ENCODE measurements at places on chromosomes 4 and X.

GRCh38 chr4:177485528-177485927 lies 43.3 kb upstream of the AGA start:
- no peak for DNase-seq

GRCh38 chr4:183242291-183242690 lies 77.8 kb downstream of the CLDN22 start:
- DNase-seq, result no peak

DNA sequence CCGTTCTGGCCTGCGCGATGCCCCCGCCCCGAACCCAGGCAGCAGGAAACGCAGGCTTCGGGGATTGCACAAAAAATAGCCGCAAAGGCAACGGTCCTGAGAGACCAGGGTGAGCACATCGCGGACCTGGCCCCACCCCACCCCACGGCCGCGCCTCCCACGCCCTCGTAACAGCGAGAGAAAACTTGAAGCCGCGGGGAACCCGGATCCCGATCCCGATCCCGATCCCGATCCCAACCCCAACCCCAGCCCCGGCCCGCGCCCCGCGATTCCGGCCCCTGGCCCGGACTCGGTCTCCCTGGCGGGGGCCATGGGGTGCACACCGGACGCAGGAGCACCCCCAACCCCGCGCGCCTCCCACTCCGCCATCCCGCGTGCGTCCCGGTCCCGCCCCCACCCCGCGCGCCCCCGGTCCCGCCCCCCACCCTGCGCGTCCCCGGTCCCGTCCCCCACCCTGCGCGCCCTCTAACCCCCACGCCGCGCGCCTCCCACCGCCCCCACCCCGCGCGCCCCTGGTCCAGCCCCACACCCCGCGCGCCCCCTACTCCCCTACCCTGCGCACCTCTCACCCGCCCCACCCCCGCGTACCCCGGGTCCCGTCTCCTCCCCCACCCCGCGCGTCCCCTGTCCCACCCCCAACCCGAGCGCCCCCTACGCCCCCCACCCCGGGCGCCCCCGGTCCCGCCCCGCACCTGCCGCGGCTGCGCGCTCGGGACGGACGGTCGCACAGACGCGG lies 29.0 kb downstream of the NOP14 start:
- DNase-seq, result no peak

GRCh38 chr4:83989835-83990234 lies 453.9 kb downstream of the GPAT3 start:
- no peak for DNase-seq

DNA sequence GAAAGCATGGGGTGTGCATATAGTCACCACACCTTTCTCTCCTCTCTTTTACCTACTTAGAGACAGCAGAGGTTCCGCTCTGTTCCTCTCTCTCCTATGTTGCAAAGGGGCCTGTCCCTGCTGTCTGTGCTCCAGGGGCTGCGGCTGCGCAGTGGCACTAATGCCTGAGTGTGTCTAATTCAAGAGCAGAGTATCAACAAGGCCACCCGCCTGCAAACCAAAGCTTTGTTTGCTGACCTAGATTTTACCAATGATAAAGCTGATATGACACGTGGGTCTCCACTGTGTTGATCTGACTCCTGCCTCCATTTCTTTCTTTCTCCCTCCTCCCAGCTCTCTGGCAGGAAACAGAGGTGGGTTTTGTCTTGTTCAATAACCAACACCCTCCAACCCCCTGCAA lies 74.9 kb downstream of the NSG1 start:
- DNase-seq, result no peak

DNA sequence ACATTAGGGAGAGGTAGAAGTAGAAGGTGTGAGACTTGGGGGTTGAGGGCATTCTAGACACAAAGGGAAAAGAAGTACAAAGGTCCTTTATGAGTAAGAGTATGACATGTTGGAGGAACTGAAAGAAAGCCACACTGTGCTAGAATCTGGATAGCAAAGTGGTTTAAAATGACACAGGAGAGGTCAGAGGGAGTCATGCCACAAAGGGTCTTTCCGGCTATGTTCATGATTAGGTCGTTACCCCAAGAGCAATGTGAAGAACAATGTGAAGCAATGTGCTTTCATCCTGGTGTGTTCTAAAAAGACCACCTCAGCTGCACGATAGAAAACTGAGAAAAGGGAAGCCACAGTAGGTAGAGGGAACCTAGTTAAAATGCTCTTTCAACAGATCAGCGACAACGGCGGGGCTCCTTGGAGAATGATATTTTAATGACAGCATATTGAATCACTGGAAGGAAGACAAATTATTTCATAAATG lies 29.2 kb downstream of the SMIM14 start:
- DNase-seq, result no peak

DNA sequence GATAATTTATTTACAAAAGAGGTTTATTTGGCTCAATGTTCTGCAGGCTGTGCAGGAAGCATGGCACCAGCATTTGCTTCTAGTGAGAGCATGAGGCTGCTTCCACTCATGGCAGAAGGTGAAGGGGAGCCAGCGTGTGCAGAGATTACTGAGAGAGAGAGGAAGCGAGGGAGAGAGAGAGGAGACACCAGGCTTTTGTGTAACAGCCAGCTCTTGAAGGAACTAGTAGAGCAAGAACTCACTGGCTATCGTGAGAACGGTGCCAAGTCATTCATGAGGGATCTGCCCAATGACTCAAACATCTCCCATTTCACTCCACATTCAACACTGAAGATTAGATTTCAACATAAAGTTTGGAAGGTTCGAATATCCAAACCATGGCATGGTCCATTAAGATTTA lies 12.7 kb downstream of the GUCY1A1 start:
- DNase-seq, result no peak

- DNase-seq, result no peak
Measured at GRCh38 chr4:184437565-184438265, 36.6 kb downstream of the IRF2 start.

GRCh38 chrX:29587107-29587506 lies 628.3 kb upstream of the MAGEB2 start:
- no peak for DNase-seq

GRCh38 chr4:76300012-76300411 lies 6.5 kb upstream of the STBD1 start:
- no peak for DNase-seq

DNA sequence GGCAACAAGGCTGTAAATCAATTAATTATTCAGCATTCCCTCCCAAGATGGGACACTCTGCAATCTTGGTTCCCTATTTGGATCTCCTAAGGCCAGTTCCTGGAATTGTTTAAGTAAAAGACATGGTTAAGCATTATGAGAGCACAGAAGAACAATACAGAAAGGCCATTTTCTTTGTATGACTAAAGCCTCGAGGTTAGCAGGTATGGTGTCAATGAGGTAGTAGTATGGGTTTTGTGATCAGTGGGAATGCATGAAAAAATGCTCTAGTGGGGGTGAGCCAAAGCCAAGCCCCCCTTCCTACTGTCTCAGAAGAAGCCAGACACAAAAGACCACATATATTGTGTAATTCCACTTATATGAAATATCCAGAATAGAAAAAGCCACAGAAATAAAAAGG lies 61.7 kb upstream of the S100G start:
- no peak for DNase-seq

- DNase-seq, result no peak
Measured at GRCh38 chr4:3709846-3710441, 56.2 kb upstream of the ADRA2C start.

DNA sequence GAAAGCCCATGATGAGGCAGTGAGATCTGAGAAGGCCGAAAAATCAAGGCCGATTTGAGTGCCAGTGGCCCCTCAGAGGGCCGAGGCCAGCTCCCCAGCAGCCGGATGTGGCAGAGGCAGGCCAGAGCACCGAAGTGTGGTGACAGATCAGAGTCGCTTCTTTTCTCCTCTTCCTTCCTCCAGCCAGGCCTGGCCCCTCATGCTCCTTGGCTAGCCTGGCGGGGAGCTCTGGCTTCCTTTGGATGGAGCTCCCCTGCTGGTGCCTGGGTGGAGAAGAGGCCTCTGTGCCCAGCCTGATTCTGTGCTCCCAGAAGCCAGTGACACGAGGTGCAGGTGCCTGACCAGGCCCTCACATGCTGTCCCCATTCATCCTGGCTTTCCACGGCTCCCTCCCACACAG lies 127.2 kb upstream of the PABPC4L start:
- DNase-seq, result no peak

- no peak for DNase-seq
Measured at GRCh38 chr4:84366907-84367306, 132.2 kb downstream of the NKX6-1 start.

- no peak for DNase-seq
Measured at GRCh38 chr4:94654714-94655113, 103.0 kb upstream of the BMPR1B start.

DNA sequence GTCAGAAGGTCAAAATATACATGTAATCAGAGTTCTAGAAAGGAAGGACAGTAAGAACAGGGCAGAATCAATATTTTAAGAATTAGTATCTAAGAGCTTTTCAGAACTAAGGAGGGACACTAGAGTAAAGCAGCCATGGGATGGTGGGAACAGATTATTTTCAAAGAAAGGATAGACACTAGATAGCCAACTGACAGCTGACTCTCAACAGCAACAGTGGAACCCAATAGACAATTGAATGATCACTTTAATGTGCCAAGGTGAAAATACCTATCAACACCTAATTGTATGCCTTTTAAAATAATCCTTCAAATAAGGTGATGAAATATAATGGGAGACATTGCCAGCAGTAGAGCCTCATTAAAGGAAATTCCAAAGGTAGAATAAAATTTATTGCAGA lies 26.5 kb upstream of the CCDC160 start:
- DNase-seq, result no peak

DNA sequence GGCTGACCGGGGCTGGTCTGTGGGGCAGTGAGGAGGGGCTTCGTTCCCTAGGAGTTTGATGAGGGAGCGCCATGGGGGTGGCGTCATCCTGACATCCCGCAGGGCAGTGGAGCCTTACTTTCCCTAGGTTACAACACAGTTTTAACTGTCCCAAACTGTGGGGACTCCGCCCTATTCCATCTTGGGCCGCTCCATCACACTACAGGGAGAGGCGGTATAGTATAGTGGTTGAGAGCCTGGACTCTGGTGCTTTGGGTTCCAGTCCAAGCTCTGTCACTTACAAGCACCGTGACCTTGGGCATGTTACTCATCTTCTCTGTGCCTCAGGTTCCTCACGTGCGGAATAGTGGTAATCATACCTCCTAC lies 44.2 kb downstream of the ZNF185 start:
- no peak for DNase-seq

DNA sequence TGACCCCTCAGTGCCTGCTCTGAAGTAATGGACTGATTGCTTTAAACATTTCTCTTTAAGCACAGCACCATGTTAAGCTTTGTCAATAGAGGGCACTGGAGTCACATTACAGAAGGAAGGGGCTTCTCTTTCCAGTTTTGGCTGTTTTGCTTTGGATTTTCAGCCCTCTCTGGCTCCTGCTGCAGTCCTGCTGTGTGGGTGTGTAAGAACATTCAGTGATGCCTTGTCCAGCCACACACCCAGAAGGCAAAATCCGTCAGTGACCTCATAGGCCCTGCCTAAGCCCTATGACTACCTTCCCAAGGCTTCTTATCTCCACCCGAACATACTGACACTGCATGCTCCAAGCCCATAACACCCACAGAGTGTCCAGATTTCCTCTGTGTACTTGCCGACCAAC lies 215.3 kb upstream of the CTSO start:
- DNase-seq, result peak; percentile 68

- no peak for DNase-seq
Measured at GRCh38 chr4:87838890-87839591, 6.3 kb downstream of the MEPE start.

DNA sequence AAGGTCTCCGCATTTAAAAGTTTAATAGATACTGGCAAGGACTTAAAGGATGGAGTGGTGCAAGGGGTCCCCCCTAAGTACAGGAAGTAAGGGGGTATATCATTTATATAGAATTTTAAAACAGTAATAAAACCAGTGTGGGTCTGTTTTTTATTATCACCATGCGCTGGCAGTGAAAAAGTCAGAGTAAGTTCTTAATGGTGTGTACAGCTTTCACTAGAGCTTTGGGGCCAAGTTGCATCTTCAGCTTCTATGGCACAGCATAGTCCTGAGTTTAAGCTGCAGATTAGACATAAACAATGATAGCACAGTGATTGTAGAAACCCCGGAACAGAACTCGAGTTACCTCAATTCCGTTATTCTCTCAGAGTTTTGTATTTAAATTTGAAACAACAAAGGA lies 27.6 kb downstream of the RHOH start:
- no peak for DNase-seq

- no peak for DNase-seq
Measured at GRCh38 chr4:114146947-114147618, 167.6 kb upstream of the ARSJ start.

DNA sequence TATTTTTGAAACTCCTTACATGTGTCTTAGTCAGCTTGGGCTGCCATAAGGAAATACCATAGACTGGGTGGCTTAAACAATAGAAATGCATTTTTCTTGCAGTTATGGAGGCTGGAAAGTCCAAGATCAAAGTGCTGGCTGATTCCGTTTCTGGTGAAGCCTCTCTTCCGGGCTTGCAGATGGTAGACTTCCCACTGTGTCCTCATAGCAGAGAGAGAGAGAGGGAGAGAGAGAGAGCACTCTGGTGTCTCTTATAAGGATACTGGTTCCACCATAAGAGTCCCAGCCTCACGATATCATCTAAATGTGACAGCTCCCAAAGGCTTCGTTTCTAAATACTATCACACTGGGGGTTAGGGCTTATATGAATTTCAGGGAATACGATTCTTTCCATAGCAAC lies 39.7 kb downstream of the ENPEP start:
- no peak for DNase-seq

DNA sequence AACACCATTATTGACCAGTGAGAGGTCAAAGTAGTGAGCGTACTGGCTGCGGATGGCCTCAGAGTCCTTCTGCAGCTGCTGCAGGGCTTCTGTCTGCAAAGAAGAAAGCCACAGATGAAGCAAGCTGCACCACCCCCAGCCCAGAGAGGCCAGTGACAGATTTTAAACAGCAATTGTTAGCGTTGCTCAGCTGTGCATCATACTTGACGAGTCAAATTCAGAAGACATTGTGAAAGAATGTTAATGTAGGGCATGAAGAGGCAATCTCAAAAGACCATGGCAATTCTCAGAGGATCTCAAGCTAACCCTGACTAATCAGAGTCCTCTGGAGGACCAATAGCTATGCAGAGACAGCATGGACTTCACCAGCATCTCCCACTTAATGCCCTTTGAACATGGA lies 16.6 kb downstream of the DKC1 start:
- no peak for DNase-seq

- DNase-seq, result no peak
Measured at GRCh38 chr4:25457053-25457715, 80.1 kb downstream of the ANAPC4 start.

GRCh38 chr4:4868040-4868757 lies 8.7 kb downstream of the MSX1 start:
- no peak for DNase-seq

GRCh38 chr4:48248559-48248953 lies 21.1 kb downstream of the TEC start:
- DNase-seq, result no peak

DNA sequence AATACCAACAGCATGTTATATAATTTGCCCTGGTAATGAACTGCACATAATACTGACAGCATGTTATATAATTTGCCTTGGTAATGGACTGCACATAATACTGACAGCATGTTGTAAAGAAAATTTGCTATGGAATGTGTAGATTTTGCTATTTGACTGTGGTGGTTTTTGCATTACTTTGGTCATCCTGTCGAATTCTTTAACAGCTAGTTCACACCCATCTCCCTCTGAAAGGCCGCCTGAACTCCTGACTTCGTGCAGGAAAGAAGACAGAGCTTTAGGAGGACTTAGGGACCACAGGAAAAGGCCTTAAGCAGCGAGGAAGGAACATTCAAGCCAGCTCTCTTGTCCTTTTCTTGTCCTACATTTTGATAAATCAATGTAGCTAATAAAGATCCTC lies 45.2 kb upstream of the DCLK2 start:
- DNase-seq, result no peak

GRCh38 chr4:165009493-165010227 lies 22.1 kb upstream of the TRIM60 start:
- DNase-seq, result no peak

All from NCI-H1694 (cell line).